ENCODE measurements at places on chromosomes 16 and 17. TPM values are rescaled to one million over a fixed set of nuclear protein-coding genes. Genes with fewer than 3 reads are reported as not detected.

DNA sequence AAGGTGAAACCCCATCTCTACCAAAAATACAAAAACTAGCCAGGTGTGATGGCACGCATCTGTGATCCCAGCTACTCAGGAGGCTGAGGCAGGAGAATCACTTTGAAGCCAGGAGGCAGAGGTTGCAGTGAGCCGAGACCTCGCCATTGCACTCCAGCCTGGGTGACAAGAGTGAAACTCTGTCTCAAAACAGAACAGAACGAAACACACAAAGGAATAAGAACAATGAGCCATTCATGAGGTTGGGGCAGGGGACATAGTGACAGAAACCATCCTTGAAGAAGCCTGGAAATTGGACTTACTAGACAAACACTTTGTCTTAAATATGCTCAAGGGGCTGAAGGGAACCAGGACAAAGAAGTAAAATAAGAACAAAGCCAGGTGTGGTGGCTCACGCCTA, 39.4 kb downstream of the WDR45B start:
- no peak for DNase-seq

GRCh38 chr16:59411961-59412841, 678.1 kb upstream of the GOT2 start:
- peak; percentile 23 for DNase-seq

GRCh38 chr16:81292936-81293335, 21.8 kb upstream of the GAN start:
- peak; percentile 49 for DNase-seq

GRCh38 chr17:7097940-7098339, 16.7 kb downstream of the ASGR2 start:
- no peak for DNase-seq

DNA sequence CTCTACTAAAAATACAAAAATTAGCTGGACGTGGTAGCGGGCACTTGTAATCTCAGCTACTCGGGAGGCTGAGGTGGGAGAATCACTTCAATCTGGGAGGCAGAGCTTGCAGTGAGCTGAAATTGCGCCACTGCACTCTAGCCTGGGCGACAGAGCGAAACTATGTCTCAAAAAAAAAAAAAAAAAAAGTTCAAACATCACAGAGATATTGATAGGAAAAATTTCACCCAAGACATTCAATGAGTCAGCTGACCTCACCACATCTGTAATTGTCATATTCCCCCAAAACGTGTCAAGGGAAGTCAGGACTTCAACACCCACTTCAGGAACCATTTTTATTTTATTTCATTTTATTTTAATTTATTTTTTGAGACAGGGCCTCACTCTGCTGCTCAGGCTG, 8.0 kb upstream of the PRSS27 start:
- no peak for DNase-seq

DNA sequence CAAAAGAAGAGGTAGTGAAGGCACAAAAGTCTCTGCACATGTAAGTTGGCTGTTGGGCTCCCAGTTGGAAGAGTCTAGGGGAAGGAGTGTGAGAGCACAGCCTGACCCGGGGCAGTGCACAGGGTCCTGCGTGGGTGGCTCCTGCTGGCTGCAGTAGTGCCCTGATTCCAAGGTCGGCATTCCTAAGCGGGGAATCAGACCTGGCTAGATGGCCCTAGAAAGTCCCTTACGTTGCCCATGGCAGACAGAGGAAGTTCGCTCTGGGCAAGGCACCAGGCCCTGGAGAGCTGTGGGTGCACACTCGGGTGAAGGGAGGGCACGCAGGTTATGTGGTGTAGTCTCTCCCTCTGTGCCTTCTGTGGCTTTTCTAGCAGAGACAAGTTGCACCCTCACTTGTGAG, 22.8 kb upstream of the SLC5A11 start:
- no peak for DNase-seq

DNA sequence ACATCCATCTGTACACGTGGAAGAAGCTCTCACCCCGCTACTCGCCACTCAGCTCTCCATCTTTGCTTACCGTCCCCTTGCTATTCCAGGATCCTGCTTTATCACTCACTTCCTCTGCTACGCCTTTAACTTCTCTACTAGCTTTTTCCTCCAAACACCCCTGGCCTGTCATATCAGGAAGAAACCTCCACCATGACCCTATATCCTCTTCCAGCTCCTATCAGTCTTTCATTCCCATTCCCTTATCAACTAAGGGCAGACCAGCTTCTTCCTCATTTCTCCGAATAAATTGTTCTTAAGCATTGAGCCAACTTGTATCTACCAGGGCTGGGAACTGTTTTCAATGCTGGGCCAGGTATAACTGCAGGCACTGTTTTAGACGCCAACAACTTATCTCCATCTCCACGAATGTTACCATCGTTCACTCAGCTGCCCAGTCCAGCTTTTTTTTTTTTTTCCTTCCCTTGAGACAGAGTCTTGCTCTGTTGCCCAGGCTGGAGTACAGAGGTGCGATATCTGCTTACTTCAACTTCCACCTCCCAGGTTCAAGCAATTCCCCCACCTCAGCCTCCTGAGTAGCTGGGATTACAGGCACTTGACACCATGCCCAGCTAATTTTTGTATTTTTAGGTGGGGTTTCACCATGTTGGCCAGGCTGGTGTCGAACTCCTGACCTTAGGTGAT, 4.3 kb downstream of the IQCK start:
- DNase-seq, result no peak

GRCh38 chr17:58326609-58327362, 1.8 kb downstream of the TSPOAP1 start:
- DNase-seq, result no peak

- DNase-seq, result no peak
Observed at GRCh38 chr17:17504341-17505140, 8.3 kb upstream of the RASD1 start.

- DNase-seq, result peak; percentile 51
Observed at GRCh38 chr16:66483689-66484452, 56.8 kb downstream of the BEAN1 start.

DNA sequence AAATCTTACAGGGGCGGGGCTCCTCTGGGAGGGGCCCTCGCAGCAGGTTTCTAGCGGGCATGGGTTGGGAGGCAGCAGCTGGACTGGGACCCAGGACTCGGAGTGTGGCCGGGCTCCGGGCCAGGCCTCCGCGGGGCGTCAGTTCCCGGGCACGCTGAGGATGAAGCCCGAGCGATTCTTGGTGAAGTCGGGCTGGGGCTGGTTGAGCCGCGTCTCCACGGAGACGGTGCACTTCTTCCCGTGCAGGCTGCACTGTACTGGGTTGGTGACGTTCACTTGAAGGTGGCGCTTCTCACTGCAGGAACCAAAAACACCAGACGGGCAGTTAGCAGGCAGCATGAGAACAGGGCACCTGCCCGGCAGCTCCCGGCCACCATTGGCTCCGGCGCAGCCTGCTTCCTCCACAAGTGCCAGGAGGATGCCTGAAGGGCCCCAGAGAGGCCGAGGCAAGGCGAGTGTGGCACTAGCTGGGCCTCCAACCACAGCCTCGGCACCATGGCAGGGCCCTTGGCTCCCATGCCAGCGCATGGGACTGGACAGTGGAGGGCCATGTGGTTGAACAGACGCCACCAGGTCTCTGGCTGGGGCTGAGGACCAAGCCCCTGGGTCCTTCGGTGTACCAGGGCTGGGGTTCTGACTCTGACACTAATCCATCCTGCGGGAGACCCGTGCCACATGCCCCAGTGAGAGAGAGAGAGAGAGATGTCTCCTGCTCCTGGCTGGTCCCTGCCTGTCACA, 8.0 kb downstream of the CDK5R1 start:
- DNase-seq, result no peak

- peak; percentile 40 for DNase-seq
Observed at GRCh38 chr17:27553019-27553511, 77.9 kb upstream of the LGALS9 start.

GRCh38 chr17:34532281-34533065, 46.9 kb upstream of the TMEM132E start:
- no peak for DNase-seq

GRCh38 chr17:40483679-40484078, 17.7 kb downstream of the TNS4 start:
- DNase-seq, result no peak

DNA sequence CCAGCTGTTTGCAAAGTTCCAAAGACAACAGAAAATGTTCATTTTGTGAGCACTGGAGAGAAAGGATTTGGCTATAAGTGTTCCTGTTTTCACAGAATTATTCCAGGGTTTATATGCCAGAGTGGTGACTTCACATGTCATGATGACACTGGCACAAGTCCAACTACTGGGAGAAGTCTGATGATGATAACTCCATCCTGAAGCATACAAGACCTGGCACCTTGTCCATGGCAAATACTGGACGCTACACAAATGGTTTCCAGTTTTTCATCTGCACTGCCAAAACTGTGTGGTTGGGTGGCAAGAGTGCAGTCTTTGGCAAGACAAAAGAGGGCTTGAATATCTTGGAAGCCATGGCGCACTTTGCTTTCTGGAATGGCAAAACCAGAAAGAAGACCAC, 385.0 kb downstream of the CDH11 start:
- no peak for DNase-seq

DNA sequence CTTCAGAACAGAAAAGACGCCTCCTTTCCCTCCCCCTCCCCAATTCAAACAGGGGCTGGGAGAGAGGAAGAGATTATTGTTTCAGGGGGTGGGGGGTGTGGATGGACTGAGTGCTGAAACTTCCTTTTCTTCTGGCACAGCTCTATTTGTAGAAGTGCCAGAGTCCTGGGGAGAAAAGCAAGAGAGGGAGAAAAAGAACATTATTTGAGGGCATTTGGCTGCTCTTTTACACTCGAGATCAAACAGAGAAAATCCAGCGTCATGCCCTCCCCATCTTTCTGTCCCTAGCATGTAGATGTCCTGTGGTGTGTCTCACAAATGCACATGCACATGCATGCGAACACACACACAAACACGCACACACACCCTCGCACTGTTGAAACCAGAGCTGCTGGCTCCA, 13.0 kb downstream of the ARL4D start:
- no peak for DNase-seq

PRKCB gene
- not detected for total RNA-seq

TBC1D3I gene
- total RNA-seq, result not detected

CLEC10A gene
- not detected for total RNA-seq

KRT27 gene
- total RNA-seq, result not detected

SLC9A5 gene
- total RNA-seq, result 1.7 TPM

ZNF750 gene
- 0.99 TPM for total RNA-seq

SENP3 gene
- 76.4 TPM for total RNA-seq

ALKBH5 gene
- total RNA-seq, result 80.8 TPM

All from mammary epithelial cell (primary cell).